ENCODE measurements at places on chromosomes 16 and 17.

- DNase-seq, result no peak
Observed at GRCh38 chr16:641326-642188, at the start of gene MCRIP2. Gene MCRIP2, plus strand, starts transcription at chr16:641828. Its CDS starts 164 bp downstream, at chr16:641992.

- no peak for DNase-seq
Observed at GRCh38 chr16:50294955-50295354, 28.6 kb downstream of the ADCY7 start.

DNA sequence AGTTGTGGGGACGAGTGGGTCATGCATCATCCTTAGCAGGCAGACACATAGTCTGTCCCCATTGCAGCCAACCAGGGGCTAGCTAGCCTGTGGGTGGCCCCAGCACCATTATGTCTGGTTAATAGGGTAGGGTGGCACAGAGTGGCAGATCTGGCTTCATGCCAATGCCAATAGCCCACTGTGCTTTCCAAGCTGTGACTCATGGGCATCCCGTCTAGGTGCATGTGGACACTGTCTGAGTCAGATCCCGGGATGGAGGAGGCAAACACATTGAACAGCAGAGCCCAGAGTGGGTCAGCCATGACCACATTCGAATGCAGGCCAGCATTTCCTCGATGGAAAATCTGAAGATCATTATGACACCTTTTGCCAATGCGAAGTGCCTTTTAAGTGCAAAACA is 2.5 kb downstream of the HS3ST2 start:
- DNase-seq, result no peak

DNA sequence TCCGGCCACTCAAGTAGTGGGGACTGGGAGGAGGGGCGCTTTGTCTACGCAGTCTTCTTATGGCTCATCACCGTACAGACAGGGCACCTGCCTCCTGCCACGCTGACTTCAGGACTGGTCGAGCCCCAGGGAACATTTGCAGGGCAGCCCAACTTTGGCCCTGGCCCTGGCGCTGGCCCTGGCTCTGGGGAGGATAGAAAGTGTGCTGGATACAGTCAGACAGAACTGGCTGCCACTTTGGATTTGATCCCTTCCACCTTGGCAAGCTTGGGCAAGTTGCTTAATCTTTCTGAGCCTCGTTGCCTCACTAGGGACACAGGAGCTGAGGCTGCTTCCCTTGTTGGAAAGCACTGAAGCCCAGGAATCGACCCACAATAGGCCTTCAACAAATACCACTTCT is 13.6 kb downstream of the LGALS9 start:
- DNase-seq, result no peak

- peak; percentile 23 for DNase-seq
Observed at GRCh38 chr16:56048425-56049105, 142.7 kb upstream of the GNAO1 start.

Data from bone marrow (tissue), 2 donors.